Activated T-helper 1 cell treated with anti-CD3 and anti-CD28 coated beads, Interleukin-2, amount 50 U/mL, for 16 hours (primary cell): ENCODE measurements at places on chromosomes 13 and 19.

DNA sequence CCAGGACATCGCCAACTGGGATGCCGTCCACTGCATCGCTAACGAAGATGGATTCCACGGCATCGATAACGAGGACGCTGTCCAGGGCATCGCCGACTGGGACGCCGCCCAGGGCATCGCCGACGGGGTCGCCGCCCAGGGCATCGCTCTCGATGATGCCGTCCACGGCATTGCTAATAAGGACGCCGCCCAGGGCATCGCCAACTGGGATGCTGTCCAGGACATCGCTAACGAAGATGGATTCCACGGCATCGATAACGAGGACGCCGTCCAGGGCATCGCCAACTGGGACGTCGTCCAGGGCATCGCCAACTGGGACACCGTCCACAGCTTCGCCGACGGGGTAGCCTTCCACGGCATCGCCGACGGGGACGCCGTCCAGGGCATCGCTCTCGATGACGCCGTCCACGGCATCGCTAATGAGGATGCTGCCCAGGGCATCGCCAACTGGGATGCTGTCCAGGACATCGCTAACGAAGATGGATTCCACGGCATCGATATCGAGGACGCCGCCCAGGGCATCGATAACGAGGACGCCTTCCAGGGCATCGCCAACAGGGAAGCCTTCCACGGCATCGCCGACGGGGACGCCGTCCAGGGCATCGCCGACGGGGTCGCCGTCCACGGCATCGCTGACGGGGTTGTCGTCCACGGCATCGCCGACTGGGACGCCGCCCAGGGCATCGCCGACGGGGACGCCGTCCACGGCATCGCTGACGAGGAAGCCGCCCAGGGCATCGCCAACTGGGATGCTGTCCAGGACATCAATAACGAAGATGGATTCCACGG lies 948.4 kb downstream of the TUBA3C start:
- no peak for DNase-seq

GRCh38 chr13:35475212-35475959 lies 1.1 kb downstream of the MAB21L1 start:
- DNase-seq: no peak

GRCh38 chr13:95403349-95404140 lies 102.3 kb upstream of the ABCC4 start:
- DNase-seq: no peak

DNA sequence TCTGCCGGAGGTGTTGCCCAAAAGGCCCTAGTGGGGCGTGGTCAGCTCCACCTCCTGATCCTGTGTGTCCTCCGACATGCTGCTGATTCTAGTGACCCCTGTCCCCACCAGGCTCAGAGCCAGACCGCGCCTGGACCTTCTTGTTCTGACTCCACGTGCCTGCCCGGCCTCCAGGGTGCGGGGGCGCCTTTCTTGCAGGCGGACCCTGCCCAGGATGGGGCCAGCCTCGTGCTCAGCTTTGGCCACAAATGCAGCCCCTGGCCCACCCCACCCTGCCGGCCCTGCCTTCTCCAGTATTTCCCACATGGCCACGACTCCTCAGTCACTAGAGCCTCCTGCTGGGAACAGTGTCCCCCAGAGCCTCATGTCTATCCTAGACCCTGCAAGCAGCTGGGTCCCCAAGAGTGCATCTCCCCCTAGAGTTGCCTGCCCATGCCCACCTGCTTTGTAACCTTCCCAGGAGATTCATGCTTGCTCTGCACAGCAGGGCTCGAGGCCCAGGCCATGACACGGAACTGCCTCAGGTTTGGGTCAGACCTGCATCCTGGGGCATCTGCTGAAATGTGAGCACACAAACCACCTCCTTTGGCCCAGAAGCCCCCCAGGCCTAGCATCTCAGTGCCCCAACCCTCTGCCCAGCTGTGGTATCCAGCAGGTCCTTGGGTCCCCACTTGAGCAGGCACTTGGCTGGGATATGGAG lies 27.0 kb downstream of the TMEM161A start:
- no peak for DNase-seq

DNA sequence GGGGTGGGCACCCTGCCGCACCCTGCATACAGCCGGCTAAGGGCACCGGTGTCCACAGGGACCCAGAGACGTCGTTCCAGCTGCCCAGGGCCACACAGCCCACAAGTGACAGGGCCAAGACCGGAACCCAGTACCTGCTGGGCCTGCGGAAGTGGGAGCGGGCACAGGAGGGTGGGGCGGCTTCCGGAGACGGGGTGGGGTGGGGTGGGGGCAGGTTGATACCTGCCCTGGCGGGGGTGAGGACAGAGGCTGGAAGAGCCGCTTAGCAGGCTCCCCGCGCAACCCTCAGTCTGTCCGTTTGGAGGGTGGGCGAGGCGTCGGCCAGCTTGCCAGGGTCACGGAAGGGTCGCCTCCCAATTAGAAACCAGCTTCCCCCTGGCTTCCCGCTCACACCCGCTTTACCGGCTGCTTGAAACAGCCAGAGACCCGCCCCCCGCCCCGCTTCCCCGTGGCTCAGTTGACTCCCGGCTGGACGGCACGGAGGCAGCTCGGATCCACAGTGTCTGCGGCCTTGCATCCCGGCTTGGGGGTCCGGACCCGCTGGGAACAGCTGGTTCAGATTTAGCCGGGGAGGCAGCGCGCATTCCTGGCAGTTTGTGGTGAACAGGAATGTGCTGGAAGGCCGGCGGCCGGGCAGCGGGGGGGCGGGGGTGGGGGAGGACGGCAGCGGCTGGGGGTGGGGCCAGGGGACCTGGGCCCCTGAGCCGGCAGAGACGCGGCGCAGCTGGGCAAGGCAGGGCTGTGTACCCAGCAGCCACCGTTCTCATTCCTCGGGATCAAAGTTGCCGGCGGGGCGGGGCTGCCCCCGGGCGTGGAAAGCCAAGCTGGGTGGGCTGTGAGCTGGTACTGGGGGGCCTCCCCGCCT lies 1.9 kb downstream of the CNN2 start:
- DNase-seq: peak; percentile 39

GRCh38 chr13:106348075-106348840 lies 187.2 kb downstream of the EFNB2 start:
- DNase-seq: no peak
